ENCODE measurements at places on chromosomes 11 and 22.

DNA sequence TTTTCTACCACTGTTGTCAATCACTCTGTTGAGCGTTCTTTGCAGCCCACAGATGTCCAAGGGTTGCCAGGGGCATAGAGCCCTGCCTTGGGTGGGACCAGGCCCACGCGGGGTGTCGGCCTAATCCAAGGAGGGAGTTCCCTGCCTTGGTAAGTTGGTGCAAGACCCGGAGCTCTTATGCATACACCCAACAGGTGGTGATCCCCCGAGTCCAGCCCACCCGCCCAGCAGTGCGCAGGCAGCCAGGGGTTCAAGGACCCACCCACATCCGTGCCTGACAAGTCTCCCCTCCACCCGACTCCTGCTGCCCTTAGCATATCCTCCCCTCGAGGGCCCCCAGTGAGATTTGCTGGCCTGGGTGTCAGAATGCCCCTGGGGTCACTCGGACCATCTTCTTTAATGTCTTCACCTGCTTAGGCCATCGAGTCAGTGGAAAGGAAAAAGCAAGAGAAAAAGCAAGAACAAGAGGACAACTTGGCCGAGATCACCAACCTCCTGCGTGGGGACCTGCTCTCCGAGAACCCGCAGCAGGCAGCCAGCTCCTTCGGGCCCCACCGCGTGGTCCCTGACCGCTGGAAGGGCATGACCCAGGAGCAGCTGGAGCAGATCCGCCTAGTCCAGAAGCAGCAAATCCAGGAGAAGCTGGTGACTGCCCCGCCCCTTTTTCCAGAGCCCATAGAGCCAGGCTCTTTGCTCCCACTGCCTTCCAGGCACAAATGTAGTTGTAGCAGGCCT, 12.2 kb downstream of the RIBC2 start:
- no peak for DNase-seq

DNA sequence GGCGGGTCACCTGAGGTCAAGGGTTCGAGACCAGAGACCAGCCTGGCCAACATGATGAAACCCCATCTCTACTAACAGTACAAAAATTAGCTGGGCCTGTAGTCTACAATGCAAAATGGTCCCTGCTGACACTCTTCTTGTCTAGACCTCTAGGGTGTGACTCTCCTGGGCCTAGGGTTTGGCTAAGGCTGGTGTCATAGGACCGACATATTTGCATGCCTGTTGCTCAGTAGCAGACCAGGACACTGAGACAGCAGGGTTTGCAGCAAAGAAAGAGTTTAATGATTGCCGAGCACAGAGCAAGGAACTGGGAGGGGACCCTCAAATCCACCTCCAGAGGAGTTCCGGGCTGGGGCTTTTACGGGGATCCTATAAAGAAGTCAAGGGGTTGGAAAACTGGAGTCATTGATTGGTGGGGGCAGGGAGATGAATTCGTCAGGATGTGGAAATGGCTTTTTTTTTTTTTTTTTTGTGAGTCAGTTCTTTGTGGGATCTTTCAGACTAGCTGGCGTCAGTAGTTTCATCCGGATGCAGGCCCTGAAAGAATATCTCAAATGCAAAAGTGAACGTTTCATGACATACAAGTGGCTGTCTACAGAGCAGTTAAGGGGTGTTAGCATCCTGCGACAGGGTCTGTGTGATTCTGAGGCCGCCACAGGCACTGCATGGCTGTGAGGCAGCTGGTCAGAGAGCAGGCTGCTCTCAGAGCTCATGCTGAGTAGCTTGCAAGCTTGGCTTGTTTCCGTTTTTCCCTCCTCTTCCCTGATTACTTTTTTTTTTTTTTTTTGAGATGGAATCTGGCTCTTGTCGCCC, 27.2 kb upstream of the A4GALT start:
- no peak for DNase-seq

DNA sequence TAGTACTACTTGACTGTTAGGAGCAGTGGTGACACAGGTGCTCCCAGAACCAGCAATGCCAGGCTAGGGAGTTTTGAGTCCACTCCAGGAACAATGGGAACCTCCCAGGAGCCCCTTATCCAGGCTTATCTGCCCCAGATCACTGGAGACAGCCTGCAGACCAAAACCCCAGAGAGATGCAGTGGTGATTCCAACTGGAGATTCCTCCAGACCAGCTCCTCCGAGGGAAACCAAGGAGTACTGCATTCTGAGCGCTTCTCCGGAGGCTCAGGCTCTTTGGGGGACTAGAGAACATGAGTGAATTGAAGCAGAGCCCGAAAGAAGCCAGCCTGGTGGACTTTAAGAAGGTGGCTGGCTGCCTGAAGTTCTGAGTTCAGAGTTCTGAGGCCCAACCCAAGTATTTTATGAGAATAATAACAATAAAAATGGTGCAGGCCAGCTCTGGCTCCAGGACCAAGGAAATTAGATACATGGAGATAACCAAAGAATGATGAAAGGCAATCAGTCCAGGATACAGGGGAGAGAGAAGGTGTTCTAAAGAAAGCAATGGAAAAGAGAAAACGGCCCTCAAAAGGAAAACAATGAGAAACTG, 1.3 kb upstream of the TMEM25 start:
- no peak for DNase-seq

- no peak for DNase-seq
Observed at GRCh38 chr11:60211206-60211605, 28.3 kb upstream of the MS4A6A start.

GRCh38 chr11:65448418-65449105, 26.0 kb downstream of the NEAT1 start:
- no peak for DNase-seq

DNA sequence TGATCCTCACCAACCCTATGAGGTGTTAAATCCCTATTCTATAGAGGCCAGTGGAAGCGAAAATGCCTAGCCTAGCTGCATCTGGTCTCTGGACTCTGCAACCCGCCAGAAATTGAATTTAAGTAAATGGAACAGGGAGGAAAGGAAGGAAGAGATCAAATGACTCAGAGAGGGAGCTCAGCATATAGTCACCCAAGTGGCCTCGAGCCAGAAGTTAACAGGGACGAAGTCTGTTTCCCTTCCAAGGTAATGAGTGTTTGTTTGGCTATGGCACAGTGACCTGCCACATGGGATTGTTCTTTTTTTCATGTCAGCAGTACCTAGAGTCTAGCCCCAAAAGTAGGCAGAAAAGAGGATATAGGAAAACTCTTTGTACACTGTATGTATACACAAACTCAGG, 66.3 kb downstream of the PAK1 start:
- peak; percentile 29 for DNase-seq

Data from KG1 (cell line).